ENCODE measurements at places on chromosomes 3 and 15. TPM values are rescaled to one million over a fixed set of nuclear protein-coding genes. Genes with fewer than 3 reads are reported as not detected.

DNA sequence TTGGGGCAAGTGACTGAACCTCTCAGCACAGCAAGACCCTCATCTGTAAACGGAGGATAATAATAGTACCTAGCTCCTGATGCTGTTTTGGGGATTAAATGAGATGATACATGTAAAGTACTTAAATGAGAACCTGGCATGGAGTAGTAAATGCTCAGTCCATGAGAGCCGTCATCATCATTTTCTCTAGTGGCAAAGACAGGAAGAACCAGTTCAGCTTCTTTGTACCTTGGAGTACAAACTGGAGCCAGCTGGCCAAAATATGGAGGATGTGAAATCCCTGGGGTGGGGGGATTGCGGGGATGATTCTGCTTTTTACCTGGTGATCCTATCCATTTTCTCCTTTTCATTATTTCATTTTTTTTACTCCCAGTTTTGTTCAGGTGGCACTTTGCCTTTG lies 204.2 kb upstream of the LRRN1 start:
- no peak for DNase-seq

DNA sequence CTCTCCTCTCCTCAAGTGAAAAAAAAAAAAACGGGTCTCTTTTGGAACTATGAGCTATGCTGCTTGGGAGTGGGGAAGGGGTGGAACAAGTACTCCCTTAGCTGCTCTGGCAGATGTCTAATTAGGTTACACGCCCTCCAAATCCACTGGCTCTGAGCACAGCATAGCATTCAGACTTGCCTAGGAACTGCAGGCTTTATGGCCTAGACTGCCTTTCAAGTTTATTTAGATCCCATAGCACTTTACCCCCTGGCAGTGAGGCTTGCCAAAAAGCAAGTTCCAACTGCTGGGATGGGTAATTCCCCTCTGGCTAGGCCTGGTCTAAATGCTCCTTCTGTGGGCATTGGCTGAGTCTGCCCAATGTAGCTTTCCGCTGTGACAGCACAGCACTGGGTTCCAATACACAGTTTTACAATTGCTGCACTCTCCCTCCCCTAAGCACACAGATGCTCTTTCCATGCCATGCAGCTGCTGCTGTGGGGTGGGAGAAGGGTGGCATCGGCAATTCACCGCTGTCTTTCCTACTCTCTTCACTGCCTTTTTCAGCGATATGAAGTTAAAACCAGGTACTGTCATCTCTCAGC lies 152.8 kb downstream of the KCNAB1 start:
- no peak for DNase-seq

GRCh38 chr15:70473581-70474370 lies 289.6 kb downstream of the UACA start:
- DNase-seq: no peak

MCTP2 gene
- 8.6 TPM for total RNA-seq

EEF1AKMT4 gene
- 2.9 TPM for total RNA-seq

- no peak for DNase-seq
Measured at GRCh38 chr3:124636863-124637296, 93.4 kb upstream of the UMPS start.

GRCh38 chr3:46989146-46989810 lies 9.8 kb downstream of the NBEAL2 start:
- no peak for DNase-seq

ST3GAL6 gene
- total RNA-seq: 1.4 TPM

GRCh38 chr3:144645300-144645699 lies 673.7 kb downstream of the DIPK2A start:
- DNase-seq: no peak

GRCh38 chr3:100506355-100506754 lies 13.9 kb downstream of the TMEM45A start:
- DNase-seq: peak; percentile 26

DNA sequence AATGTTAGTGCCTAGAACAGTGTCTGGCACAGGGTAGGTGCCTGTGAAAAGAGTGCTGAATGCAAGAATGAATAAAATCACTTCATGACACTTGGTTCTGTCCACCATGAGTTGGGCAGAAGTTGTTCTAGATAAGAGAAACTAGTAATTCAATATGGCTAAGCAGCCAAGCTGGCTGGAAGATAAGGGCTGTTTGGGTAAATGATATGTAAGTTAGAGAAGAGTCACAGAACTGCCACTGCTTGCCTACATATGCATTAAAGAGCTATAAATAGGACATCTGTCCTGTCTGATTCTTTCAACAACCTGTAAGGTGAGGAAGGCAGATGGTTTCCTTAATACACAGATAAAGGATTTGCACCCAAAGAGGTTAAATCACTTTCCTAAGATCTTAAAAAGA lies 13.1 kb downstream of the MTMR10 start:
- no peak for DNase-seq

CAND2 gene
- total RNA-seq: 2.9 TPM
